Stimulated activated CD4-positive, alpha-beta T cell treated with anti-CD3 and anti-CD28 coated beads, TNF-alpha, amount 100 ng/mL, for 4 hours (primary cell): ENCODE measurements at places on chromosomes 4 and X.

GRCh38 chrX:135695471-135695870, 18.0 kb upstream of the CT45A1 start:
- no peak for DNase-seq

GRCh38 chrX:140712413-140713173, 3.0 kb downstream of the LINC00632 start:
- DNase-seq = no peak

- DNase-seq = no peak
These were observed 203.3 kb downstream of the ANTXR2 start for GRCh38 chr4:79869597-79870237.

GRCh38 chrX:103538728-103539127, 19.4 kb upstream of the RAB40A start:
- no peak for DNase-seq

DNA sequence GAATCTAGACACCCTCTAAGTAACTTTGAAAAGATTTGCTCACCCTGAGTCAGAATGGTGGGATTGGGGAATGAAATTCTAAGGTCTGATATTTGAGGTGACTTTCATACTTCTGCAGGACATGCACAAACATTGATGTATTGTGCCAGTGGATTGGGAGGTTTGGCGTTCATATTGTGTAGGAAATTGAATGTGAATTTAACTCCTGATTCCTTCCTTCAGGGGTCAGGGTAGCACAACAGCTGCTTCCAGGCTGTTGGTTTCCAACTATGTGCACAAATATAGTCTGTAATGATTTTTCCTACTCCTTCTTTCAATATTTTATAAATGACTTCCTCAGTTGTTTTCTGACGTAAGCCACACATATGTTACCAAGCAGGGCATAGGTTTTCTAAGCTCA, 3.1 kb downstream of the IL1RAPL1 start:
- DNase-seq = no peak

GRCh38 chr4:72311291-72311690, 257.7 kb downstream of the ADAMTS3 start:
- DNase-seq = no peak

DNA sequence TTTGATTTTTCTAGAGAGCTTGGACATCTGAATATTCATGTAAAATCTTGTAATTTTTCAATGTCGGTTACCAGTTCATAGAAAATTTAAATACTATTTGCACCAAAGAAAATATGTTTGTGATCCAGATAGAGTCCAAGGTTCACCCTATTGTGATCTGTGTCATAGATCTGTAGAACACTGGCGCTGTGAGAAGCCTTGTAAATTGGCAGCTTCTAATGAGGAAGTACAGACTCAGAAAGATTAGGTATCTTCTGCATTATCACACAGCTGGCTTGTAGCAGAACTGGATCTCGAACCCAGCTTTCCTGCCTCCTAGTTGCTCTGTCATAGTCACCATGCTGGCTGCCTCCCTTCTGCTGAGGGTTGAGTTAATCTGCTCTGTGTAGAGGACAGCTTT, 106.5 kb upstream of the PAK3 start:
- no peak for DNase-seq

GRCh38 chr4:174279433-174280155, 3.9 kb downstream of the FBXO8 start:
- DNase-seq = no peak

GRCh38 chr4:14864365-14865030, 137.8 kb upstream of the CPEB2 start:
- no peak for DNase-seq

GRCh38 chrX:65528705-65529340, 5.8 kb downstream of the LAS1L start:
- peak; percentile 7 for DNase-seq

- DNase-seq = no peak
These were observed 53.4 kb downstream of the PALLD start for GRCh38 chr4:168550064-168550766.

DNA sequence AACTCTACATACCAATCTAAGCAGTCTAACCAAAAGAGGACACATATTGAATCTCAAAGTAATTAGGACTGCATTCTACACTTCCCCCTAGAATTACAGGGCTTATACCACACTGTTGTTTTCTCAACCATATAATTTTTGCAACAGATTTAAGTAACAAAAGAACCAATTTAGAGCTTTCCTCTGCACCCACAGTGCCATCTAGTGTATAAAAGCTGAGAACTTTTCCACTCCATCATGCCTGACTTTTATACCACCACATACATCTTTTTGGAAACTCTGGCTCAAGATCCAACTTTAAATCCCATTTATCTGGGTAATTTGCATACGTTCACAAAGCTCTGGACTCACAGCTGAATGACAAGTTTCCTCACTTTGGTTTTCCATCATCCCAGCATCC, 99.5 kb downstream of the EFHC2 start:
- no peak for DNase-seq

- DNase-seq = no peak
These were observed 192.3 kb upstream of the NR3C2 start for GRCh38 chr4:148634476-148634875.

- DNase-seq = no peak
These were observed 9.7 kb upstream of the KLHL13 start for GRCh38 chrX:118126286-118126685.

DNA sequence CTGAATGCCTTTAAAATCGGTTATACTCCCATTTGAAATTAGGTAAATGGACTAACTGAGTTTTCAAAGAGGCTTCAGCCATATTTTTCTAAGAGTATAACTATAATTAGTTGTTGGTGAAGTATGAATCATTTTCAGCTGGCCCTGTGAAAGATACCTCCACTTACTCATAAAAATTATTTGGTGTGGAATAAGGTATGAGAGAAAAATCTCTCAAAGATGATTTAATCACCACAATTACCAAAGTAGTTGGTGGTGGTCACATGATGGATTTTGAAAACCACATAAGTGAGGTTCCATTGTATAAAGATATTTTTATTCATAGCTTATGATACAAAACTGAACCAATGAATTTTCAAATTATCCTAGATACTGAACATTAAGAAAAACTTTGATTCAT, 9.0 kb upstream of the KLHL2 start:
- DNase-seq = no peak
